Common myeloid progenitor, CD34-positive (primary cell): ENCODE measurements at places on chromosomes 13 and 19.

- DNase-seq: no peak
These were observed 308.6 kb downstream of the ENOX1 start for GRCh38 chr13:43478211-43478610.

- no peak for DNase-seq
These were observed 3.2 kb downstream of the WBP4 start for GRCh38 chr13:41064493-41064892.

DNA sequence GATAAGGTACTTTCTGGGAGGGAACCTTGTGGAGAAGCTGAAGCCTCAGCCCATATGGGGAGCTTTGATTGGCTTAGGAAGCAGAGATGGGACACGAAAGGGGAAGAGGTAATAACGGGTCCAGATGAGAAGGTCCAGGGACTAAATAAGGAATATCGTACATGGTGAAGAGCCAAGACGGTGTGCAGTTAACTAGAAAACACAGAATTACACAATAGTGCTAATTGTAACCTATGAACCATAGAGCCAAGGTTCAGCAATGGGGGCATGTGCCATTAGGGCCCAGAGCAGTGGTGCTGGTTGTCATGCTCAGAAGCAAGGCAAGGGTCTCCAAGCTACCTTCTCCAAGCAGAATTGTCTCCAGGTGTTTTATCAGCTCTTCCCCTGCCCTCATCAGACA lies 106.1 kb downstream of the IRS2 start:
- no peak for DNase-seq

GRCh38 chr13:23811366-23812062 lies 77.7 kb downstream of the MIPEP start:
- no peak for DNase-seq

DNA sequence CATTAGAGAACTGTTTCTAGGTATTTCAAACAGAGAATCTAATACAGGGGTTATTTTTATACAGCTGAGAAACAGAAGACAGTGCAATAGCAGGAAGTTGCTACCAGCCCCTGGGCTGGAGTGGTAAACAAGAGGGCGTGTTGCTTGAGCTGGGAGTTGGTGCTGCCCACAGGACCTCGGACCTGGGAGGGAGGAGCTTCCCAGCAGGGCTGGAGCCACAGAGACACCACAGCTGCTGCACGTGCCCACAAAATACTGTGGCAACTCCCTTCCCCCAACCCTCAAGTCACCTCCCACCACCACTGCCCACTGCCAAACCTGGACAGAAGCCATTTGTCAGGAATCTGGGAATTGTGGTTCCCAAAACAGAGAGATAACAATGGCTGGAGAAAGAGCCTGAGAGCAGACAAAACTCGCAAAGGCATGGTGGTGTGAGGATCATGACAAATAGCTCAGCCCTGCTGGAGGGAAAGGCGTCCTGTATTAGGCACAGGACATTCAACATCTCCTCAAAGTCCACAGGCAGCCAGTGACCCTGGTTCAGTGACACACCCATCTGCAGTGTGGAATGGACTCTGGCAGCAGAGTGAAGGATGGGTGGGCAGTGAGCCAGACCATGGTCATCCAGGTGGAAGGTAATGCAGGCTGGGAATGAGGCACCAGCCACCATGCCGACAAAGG lies 57.2 kb downstream of the SPATA13 start:
- DNase-seq: no peak

DNA sequence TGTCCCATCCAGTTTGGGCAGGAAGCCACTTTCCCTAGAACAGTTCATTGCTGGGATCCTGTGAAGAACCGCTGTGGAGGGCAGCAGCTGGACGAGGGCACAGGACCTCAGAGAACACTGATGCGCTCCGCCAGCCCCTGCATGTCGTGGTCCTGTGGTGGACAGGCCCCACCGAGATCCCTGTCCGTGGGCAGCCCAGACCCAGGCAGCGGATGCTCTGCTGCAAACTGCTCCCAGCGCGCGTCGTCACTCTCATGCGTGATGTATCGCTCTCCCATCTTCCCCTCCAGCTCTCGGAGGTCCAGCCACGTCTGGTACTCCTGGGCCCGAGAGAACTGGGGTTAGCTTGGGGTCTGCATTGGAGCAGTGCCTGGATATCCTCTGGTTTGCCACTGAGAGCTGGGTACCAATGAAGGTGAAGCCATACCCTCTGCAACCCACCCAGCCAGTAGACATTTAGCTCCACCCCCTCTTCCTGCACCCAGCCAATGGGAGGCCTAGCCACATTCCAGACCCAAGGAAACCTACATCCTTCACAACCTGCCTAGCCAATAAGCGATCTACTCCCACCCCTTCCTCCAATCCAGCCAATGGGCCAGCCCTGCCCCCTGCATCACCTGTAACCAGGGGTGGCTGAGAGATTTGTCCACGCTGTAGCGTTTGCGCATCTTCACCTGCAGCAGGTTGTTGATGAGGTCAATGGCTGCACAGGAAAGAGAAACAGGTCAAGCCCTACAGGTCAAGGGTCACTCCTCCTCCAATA lies 13.6 kb upstream of the DACT3 start:
- no peak for DNase-seq

DNA sequence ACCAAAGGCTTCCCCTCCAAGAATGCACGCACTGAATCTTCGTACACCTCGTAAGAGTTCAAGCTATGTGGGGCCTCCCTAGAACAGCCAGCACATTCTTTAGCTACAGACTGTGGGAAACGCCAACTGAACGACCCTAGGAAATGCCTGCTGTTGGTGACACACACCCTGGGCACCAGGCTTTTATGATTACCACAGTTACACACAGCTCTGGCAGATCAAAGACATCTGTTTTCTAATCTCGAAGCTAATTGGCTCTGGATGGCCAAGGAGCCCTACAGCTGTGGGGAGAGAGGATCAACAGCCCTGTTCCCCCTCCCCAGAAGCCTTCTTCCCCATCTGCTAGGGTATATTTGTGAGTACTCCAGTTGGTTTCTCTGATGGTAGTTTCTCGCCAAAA lies 123.0 kb downstream of the COL4A1 start:
- DNase-seq: no peak

GRCh38 chr13:21800837-21801616 lies 130.2 kb downstream of the FGF9 start:
- no peak for DNase-seq

DNA sequence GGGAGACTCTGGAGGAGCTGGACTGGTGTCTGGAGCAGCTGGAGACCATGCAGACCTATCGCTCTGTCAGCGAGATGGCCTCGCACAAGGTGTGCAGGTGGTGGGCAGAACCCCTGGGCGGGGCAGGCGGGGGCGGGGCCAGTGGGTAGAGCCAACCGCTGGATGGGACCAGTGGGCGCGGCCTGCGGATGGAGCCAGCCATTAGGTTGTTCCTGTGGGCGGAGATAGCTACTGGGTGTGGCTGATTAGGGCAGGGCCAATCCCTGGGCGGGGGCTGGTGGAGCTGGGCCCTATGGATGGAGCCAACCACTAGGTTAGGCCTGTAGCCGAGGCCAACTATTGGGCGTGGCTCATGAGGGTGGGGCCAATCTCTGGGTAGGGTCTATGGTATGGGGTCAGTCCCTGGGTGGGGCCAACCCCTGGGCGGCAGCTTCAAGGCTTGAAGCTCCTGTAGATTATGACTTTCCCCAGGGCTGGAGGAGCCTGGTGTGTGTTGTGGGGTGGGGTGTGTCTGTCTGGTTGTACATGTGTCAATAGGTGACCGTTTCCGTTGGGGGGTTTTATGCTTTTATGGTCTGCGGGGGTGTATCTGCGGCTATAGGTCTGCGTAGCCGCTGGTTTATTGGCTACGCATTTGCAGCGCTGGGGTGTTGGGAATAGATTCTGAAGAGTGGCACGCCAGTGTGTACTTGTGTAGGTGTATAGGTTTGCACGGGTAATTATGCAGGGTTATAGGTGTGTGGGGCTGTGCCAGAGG lies 30.7 kb downstream of the PDE4A start:
- DNase-seq: no peak

GRCh38 chr13:44747179-44747578 lies 171.0 kb upstream of the TSC22D1 start:
- DNase-seq: no peak

DNA sequence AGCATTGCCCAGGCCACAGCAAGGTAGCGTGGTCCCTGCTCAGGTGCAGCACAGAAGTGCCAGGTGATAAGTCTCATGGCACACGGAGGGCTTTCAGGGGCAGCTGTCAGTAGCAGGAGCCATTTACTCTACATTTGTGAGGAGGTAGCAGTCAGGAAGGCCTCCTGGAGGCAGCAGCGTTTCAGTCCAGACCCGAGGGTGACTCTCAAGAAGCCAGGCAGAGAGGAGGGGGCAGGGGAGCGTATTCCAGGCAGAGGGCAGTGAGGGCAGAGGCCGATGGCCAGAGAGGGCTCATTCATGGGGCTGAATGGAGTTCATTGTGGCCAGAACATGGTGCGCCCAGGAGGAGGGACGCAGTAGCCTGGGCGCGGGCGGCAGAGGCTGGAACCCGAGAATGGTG lies 8.9 kb downstream of the PIAS4 start:
- DNase-seq: no peak

GRCh38 chr19:49758292-49758691 lies 4.8 kb downstream of the TSKS start:
- no peak for DNase-seq

DNA sequence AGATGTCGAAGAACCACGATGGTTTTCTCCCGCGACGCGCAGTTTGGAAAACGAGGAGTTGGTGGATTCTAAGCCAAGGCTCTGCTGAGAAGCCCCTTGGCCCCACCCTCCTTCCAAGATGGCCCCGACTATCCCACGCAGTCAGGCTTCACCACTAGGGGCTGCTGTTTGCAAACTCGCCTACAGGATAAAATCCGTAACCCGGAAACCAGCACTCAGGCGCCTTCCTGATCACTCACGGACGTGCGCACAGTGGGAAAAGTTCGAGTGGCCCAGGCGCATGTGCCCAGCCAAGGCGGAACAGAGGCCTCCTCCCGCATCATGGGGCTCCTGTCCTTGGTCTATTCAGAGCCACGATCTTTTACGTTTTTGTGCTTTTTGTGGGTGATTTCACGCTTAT lies 19.2 kb upstream of the UQCR11 start:
- DNase-seq: peak; percentile 84

DNA sequence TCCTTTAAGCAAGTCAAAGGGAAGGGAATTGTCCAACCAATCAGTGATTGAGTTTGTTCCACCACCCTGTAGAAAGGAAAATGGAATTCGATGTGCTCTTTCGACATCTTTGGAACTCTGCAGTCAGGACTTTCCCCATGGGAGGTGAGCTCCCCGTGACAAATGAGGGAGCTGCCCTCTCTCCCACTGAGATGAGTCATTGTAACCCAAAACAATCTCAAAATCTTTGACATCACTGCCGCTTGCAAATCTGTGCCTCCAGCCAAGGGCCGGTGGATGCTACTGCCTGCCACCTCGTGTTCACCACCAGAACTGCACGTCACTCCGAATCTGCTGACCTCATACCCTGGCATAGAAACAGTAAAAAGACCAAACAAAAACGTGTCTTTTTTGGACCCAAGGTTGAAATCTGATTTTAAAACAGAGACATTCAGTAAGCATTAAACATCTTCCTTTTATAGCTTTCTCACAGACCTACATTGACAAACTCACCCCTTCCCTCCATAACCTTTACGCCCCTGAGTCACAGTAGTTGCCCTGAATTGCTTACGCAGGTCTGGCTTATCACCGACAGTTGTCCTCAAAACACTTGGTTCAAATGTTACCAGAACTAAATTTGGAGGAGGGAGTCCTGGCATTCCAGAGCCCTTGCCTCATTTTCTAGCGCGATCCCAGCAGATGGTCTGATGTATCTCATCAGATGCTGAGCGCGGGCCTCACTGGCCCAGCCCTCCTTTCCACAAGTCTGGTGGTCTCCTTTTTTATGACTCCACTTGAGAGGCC lies 105.2 kb downstream of the COL4A2 start:
- peak; percentile 86 for DNase-seq

DNA sequence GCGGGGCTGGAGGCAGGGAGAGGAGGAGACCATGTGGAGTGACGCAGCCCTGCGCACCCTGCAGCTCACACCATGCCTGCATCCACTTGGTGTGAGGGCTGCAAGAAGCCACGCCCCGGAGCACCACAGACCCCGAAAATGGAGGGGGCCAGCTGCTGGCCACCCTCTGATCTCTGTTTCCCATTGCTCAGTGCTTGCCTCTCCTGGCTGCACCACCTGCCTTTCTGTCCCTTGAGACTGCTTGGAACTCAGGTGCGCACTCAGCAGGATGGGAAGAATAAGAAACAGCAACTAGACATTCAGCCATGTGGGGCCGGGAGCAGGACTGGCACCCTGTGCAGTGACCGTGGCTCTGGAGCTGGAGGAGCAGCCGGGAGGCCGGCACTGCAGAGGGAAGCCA lies 64.0 kb downstream of the ANKRD10 start:
- no peak for DNase-seq

DNA sequence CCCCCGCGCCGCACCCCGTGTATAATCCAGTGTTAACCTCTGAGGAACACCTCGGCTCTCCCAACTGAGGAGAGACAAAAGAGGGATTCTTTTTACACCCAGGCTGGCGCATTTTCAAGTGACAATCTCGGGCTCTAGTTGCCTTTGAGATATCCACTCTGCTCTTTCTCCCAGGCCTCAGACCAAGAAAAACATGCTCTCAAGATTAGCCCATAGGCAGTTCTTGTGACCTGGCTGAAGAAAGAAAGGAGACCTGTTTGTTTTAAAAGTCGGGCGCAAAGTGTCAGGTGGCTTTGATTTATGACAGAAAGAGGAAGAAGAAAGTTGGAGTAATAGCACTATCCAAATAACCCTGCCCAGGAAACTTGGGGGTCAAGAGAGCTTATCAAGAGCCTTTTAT lies 27.3 kb downstream of the SHISA2 start:
- DNase-seq: peak; percentile 12

DNA sequence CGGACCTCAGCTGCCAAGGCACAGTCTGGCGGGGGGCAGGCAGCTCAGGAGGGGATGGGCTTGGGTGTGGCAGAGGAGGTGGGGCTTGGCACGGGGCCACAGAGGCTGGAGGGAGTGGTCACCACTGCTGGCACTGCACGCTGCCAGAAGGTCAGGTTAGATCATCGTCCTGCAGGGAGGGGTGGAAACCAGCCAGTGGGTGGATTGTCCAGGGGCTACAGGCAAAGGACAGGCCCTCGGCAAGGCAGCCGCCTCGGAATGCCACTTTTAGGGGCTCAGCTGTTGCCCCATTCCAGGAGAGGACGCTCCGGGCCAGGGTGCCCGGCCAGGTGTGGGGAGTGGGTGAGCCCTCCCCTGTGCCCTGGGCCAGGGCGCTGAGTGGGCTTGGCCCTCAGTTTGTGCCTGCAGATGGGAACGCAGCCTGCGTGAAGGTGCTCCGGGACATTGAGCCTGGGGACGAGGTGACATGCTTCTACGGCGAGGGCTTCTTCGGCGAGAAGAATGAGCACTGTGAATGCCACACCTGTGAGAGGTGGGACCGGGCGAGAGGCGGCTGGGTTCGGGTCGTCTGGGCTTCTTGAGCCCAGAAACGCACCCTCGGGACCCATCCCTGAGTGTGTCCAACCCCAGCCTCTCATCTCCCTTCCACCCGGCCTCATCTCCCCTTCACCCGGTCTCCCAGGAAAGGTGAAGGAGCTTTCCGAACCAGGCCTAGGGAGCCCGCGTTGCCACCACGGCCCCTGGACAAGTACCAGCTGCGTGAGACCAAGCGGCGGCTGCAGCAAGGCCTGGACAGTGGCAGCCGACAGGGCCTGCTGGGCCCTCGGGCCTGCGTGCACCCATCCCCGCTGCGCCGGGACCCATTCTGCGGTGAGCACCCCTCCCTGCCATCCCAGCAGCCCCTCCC lies 6.4 kb downstream of the KMT5C start:
- no peak for DNase-seq

GRCh38 chr13:113390874-113391497 lies 27.1 kb upstream of the GRTP1 start:
- DNase-seq: no peak

GRCh38 chr19:30287259-30287658 lies 84.9 kb upstream of the ZNF536 start:
- DNase-seq: no peak
